Kidney glomerular epithelial cell (primary cell): ENCODE measurements at places on chromosomes 7 and 10.

- DNase-seq, result no peak
Measured at GRCh38 chr7:55977831-55978230, 13.4 kb downstream of the NIPSNAP2 start.

DNA sequence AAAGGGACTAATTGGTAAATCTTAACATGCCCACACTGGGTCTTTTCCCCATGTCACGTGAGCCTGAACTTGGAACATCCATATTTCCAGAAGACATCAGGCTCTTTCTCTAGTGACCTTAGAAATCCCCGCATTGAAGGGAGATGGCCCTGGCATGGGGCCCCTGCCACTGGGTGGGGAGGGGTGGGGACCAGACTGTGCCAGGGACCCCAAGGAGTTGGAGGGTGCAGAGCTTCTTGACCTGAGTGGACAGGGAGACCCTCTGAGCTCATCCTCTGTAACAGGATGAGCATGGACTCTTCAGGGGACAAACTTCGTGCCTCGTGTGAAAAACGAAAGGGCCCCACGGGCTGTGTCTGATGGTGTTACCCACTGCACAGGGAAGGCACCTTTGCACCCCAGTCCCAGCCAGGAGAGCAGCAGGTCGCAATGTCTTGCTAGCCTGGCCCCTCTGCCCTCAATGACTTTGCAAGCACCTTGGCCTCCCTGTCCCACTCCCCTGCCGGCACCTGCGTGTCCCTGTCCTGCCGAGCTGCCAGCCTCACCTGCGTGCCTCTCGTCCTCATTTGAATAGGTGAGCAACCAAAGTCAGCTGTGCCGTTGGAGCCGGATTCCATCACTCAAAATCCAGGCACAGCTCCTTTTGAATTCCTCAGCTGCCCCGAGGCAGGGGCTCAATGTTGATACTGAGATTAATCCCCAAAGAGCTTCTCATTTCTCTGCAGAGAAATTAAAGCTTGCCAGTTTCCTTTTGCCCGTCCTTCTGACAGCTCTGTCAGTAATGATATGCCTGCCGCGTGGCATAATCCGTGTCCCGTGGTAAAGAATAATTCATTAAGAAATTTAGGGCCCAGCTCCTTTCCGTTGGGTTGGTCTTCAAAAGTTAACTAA is 234.9 kb downstream of the EBF3 start:
- DNase-seq, result no peak

DNA sequence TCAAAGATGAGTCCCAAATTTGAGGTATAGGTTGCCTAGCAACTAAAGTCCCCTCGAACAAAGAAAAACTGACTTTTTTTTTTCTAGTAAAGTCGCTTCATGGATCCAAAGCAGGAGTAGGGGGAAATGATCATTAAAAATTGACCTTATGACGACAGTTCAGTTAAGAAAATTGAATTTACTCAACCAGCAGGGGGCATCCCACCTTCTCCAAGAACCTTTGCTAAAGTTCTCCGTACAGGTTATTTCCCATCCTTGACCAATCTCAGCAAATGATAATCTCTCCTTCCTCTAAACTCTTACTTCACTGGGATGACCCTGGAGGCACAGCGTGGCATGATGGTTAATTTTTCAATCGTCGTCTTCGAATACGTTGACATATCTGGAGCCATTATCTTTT is 228.3 kb downstream of the CALN1 start:
- DNase-seq, result no peak

DNA sequence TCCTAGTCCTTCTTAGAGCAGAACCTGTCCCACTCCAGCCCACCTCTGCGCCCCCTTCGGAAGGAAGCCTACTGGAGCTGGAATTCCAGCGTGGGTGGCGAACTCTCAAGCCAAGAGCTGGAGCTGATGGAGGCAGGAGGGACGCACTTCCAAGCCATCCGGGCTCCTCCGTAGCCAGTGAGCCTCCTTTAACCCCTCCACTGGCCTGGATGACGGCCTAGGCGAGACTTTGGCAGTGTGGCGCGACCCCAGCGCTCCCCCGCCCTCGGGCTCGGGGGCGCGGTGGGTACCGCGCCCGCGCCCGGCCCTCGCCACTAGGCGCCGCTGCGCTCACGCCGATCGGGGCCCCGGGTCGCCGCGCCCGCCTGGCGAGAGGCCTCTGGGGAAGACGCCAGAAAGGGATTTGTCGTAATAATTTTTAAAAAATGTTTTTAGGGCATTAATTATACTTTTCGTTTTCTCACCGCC is 5.1 kb upstream of the EMX2 start:
- peak; percentile 32 for DNase-seq

DNA sequence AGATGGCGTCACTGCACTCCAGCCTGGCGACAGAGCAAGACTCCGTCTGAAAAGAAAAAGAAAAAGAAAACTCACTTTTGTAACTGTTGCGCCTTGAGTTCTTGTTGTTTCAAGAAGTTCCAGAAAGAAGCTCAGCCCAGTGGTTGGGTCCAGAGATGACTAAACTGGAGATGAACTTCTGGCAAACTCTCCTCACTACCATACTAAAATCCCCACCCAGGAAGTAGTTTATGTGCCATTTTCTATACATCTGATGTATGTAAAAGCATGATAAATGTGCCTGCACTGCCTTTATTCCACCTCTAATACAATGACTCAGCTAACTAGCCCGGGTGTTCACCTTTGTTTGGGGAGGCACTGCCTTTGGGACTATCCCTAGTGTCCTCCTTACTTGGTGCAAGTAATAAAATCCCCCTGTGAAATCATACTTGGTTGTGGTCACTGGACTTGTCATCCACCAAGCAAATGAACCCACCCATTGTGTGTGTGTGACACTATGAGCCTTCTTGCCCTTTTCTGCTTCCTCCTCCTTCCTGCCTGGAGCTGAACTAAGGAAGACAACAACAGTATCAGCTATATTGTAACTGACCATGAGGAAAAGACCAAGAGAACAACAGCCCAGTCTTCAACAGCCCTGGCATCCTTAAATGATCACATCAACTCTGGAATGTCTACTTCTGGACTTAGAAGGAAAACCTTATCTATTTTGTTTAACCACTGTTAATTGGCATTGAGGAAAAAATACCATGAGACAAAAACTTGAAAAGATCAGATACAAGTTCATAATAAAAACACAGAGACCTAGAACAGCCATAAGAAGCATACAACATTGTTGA is 33.6 kb downstream of the JMJD1C start:
- DNase-seq, result no peak

GRCh38 chr7:80145780-80146422 is 11.3 kb downstream of the GNAI1 start:
- no peak for DNase-seq

DNA sequence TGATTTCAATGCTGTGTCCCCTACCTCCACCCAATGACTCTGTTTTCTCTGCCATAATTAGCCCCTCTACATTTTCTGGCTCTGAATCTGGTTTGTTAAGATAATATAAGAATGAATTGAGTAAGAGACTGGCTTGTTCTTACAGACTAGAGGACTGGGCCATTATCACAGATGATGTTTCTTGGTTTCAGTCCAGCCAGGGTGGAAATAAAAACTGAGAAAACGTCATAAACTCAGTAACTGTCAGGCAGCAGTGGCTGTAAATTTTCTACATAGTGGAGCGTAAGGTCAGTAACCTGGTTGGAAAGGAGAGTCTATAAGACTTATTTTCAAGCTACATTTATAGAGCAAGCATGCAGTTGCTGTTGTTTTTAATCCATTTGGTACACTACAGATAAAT is 485.4 kb downstream of the HTR7 start:
- no peak for DNase-seq

DNA sequence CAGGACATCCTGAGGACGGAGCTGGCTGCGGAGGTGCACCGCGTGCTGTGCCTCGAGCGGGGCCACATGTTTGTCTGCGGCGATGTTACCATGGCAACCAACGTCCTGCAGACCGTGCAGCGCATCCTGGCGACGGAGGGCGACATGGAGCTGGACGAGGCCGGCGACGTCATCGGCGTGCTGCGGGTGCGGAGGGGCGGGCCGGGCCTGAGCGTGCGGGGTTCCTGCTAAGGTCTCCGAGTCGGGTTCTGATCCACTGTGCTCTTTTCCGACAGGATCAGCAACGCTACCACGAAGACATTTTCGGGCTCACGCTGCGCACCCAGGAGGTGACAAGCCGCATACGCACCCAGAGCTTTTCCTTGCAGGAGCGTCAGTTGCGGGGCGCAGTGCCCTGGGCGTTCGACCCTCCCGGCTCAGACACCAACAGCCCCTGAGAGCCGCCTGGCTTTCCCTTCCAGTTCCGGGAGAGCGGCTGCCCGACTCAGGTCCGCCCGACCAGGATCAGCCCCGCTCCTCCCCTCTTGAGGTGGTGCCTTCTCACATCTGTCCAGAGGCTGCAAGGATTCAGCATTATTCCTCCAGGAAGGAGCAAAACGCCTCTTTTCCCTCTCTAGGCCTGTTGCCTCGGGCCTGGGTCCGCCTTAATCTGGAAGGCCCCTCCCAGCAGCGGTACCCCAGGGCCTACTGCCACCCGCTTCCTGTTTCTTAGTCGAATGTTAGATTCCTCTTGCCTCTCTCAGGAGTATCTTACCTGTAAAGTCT is 10.4 kb downstream of the ATG9B start:
- no peak for DNase-seq

GRCh38 chr7:7434329-7434728 is 101.3 kb downstream of the COL28A1 start:
- DNase-seq, result no peak

GRCh38 chr7:81186691-81187090 is 267.8 kb upstream of the SEMA3C start:
- DNase-seq, result no peak

DNA sequence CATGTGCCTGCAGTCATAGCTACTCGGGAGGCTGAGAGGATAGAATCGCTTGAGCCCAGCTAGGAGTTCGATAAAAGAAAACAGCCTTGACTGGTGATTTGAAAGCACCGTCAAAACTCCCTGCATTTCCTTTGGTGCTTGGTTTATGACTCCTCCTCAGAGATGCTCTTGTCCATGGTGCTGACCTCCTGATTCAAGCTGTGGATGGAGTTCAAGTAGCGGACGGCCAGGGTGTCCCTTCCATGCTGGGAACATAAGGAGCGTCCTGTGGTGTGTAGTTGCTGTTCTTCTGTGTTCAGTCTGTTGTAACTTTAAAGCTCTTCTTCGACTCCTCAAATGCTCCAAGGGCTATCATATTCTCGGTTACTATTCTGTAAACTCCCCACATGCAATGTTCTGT is 382.5 kb upstream of the KIAA1217 start:
- DNase-seq, result peak; percentile 35

DNA sequence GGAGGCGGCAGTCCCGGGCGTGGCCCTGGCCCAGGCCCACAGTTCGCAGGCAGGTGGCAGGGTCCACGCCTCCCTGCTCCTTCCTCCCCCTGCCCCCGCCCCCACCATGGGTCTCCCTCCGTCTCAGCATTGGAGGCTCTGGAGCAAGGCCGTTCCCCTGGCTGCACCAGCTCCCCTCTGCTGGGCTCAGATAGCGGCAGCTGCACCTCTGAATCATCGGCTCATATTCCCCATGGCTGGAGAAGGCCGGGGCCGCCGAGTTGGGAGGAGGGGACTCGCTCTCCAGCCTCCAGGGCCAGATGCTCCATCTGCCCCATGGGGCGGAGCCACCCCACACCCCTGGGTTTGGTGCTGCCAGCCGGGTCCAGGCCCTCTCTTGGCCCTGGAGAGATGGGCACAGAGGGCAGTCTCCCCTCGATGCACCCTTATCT is 145.0 kb downstream of the ELFN1 start:
- DNase-seq, result no peak

DNA sequence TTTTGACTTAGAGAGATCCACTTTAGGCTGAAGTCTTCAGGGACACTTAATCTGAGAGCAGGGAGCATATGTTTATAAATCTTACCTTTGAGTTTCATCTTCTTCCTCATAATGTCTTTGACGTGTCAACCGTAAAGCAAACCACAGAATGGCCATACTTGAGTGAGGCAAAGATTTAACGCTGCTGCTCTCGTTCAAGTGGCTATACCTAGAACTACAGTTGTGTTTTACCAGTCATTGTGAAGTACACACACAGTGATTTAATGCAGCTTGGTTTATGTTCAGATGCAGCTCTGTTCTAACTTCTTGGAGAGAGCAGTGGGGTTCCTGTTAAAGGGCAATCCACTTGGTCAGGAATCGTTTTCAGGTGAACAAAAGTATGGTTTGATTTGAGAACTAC is 39.9 kb upstream of the GOT1 start:
- no peak for DNase-seq

- no peak for DNase-seq
Measured at GRCh38 chr7:14381936-14382335, 392.5 kb upstream of the ETV1 start.

DNA sequence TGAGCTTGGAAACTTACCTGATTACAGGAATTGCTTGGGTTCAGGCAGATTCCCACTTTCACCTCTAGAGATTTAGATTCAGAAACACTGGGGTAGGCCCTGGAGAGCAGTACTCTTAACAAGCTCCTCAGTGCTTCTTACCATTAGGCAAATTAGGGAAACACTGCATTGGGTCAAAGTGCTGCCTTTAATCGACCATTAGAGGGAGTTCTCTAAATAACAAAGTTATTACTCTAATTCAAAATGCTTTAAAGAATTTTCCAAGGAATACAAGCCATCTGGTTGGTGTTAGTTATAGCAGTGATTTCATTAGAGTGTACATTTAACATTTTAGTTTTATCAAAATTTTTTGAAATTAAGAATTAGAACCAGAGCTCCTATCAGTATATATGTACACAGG is 324.5 kb downstream of the GFRA1 start:
- DNase-seq, result no peak

- DNase-seq, result peak; percentile 77
Measured at GRCh38 chr10:32139223-32140073, 83.2 kb upstream of the KIF5B start.

- peak; percentile 12 for DNase-seq
Measured at GRCh38 chr7:82317257-82317721, 126.3 kb downstream of the CACNA2D1 start.

DNA sequence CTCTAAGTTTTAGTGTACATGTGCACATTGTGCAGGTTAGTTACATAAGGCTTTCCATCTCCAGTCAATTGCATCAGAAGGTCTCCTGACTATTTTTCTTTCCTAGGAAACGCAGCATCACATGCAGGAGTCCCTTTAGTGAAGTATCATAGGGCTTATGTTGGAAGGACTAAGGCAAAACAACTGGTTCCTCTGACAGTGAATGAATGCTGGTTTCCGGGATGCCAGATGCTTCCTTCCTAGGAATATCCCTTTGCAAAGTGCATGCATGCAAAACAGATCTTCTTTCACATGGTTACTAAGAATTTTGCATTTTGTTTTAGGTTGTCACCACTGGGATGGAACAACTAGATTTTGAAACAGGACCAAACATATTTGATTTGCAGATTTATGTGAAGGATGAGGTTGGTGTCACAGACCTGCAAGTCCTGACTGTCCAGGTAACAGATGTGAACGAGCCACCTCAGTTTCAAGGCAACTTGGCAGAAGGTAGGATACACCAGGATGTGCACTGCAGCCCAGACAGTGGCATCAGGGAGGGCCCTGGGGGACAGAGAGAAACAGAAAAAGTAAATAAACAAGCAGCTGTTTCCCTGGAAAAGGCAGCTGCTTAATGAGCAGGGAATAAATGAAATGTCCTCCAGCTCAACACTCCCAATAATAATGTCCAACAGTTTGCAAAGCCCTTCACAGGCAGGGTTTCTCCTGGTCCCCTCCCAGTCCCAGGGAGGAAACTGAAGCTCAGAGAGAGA is 17.8 kb downstream of the CDHR3 start:
- DNase-seq, result no peak

GRCh38 chr10:121183236-121183635 is 332.1 kb downstream of the WDR11 start:
- DNase-seq, result no peak
